ENCODE measurements at places on chromosomes 16 and 17.

DNA sequence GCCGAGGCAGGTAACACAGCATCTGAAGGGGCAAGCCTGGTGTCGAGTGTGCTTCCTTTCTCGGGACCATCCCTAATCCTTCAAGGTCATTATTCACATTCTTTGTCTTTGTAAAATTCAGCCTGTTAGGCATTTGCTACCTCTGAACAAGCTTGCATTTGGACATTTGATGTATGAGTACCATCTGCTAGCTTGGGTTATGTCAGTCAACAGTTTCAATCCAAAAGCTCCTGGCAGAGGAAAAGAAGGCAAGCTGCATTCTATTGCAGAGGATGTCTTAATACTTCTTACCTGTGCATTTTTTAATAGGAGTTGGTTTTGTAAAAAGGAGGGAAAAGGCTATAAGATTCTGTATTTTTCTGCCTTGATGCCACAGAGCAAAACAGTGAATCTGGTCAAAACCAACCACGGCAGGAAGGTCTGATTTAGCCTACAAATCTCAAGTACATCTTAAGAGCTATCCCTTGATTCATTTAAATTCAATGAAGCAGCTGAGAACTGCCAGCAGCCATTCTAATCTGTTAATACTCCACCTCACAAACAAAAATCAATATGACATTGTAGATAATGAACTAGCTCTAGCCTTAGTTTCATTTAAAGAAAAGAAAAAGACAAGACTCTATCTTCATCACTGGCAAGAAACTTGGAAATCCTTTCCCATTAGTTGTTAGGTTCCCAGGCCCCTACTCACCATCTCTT lies 39.0 kb downstream of the TEX2 start:
- no peak for DNase-seq

DNA sequence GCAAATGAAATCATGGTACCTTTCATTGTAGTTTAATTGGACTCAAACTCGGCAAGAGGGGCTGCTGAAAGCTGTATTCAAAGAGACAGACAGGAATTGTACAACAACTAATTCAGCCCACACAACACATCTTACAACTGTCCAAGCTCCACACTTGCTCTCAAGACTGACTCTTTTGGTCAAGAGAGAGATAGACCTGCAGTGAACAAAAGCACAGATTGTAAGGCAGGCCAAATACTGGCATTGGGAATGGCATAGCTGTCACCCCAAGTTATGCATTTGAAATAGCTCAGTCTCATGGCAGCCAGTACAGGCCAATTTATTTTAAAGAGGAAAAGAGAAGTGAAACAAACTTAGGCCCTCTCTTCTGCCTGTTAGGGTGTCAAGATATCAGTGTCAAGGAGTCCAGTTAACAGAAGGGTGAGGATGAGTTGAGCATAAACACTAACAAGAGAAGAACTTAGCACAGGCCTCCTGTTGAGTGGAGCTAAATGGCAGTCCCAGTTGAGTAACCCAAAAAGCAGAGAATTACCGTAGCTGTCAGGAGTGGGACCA lies 215.7 kb downstream of the IRX3 start:
- no peak for DNase-seq

DNA sequence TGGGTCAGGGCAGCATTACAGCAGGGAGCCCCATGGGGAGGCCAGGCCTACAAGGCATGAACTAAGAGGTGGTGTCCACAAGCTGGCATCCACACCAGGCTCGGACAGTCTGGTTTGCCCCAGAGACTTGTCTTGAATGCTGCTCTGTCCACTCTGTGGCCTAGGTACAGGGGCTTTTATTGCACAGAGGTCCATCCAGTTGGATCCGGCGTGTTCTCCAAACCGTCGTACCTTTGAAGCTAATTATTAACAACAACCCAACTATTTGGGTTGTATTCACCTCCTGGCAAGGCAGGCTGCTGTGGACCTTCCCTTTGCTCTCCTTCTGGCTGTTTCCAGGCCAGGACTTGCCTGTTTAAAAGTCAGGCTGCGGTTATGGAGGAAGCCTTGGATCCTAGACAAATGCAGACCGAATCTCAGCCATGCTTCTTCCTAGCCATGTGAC lies 123.4 kb downstream of the CLEC16A start:
- DNase-seq: no peak

DNA sequence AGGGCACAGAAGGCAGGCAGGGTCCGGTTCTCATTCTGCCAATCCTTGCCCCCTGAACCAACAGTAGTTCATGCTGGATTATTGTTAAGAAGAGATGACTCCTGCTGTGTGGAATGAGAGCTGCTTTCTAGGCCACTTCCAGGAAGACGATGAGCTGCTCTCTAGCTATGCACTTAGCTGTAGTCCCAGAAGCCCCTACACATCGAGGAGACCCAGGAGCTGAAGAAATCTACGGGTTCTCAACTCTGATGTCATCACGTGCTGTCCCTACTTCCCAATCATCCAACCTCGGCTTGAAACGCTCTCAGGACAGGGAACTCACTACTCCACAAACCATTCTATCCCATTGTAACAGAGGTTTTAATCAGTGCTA lies 29.0 kb upstream of the EMP2 start:
- DNase-seq: no peak

- DNase-seq: no peak
Measured at GRCh38 chr17:57948555-57949420, 6.4 kb downstream of the CUEDC1 start.

- no peak for DNase-seq
Measured at GRCh38 chr16:62869837-62870236, 833.6 kb upstream of the CDH8 start.

GRCh38 chr17:75778861-75779249 lies 5.8 kb upstream of the UNK start:
- no peak for DNase-seq

DNA sequence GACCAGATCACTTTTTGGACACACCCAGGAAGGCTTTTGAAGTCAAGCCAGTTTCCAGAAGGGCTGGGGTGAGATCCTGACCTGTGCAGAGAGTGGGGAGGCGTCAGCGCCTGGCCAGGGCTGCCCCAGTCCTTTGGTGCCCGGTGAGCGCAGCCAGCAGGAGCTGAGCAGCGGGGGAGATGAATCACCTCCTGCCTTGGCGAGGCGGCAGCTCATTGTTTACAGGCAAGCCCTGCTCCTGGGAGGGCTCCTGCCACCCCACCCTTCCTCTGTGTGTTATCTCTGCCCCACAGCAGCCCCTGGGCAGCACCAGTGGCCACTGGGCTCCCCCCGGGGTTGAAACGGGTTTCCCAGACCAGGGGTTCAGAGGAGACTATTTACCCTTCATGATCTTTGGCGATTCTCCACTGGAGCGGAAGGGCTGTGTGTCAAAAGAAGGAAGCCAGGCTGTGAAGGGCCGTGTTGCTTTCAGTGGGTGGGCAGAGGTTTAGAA lies 14.1 kb upstream of the ITGB4 start:
- DNase-seq: no peak

GRCh38 chr16:9296271-9296590 lies 204.8 kb downstream of the HAPSTR1 start:
- DNase-seq: no peak

DNA sequence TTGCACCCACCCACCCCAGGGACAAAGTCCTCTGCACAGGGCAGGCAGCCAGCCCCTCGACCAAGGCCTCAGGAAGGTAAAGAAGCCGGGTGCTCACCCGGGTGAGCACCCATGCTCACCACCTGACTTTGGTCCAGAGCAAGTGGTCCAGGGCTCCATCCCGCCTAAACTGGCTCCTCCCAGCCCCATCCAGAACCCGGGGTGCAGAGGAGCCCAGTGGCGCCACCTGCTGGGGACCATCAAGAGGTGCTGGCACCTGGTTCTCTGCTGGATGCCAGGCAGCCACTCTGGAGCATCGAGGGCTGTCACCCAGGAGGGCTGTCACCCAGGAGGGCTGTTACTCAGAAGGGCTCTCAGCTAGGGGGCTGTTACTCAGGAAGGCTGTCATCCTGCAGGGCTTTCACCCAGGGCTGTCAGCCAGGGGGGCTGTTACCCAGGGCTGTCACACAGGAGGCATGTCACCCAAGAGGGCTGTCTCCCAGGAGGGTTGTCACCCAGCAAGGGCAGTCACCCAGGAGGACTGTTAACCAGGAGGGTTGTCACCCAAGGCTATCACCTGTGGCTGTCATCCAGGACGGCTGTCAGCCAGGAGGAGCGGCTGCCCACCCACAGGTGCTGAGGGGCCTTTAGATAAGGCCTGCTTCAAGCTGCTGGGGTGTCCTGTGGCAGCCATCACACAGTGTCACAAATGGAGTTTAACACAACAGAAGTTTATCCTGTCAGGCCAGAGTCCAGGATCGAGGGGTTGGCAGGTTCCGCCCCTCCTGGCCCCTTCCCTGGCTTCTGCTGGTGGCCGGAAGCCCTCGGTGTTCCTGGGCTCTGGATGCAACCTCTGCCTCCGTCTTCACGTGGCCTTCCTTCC lies 98.5 kb downstream of the TNFRSF13B start:
- DNase-seq: no peak

DNA sequence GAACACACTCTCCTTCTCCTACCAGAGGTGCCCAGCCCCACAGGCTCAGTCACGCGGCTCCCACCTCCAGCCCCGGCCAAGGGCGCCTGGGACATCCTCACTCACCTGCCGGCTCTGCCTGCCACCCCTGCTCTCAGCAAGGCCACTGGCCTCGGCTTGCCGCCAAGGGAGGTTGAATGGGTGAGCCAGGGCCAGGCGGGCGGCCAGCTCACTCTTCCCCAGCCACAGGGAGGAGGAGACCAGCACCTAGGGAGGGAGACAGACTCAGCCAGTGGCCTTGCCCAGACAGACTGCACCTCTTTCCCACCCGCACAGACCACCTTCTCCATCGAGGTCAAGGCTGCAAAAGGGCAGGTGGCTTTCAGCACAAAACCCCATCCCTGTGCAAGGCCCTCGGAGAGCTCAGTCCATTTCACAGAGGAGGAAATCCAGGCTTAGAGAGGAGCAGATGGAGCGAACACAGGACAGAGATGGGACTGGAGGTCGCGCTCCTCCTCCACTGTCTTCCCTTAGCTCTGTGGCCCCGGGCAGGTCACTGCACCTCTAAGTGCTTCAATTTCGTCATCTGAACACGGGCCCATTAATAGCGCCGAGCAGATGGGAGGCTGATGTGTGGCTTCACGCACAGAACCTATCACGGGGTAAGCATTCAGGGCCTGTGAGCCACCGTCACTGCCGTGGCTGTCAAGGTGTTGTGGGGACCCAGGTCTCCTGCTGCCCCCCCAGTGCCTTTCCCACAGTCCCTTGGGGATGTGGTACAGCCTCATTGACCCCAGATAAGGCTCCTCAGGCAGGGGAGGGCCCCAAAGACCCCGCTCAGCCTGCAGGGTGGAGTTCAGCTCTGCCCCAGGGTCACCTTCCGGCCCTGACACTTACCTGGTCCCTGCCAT lies 56.1 kb downstream of the RMI2 start:
- DNase-seq: no peak

DNA sequence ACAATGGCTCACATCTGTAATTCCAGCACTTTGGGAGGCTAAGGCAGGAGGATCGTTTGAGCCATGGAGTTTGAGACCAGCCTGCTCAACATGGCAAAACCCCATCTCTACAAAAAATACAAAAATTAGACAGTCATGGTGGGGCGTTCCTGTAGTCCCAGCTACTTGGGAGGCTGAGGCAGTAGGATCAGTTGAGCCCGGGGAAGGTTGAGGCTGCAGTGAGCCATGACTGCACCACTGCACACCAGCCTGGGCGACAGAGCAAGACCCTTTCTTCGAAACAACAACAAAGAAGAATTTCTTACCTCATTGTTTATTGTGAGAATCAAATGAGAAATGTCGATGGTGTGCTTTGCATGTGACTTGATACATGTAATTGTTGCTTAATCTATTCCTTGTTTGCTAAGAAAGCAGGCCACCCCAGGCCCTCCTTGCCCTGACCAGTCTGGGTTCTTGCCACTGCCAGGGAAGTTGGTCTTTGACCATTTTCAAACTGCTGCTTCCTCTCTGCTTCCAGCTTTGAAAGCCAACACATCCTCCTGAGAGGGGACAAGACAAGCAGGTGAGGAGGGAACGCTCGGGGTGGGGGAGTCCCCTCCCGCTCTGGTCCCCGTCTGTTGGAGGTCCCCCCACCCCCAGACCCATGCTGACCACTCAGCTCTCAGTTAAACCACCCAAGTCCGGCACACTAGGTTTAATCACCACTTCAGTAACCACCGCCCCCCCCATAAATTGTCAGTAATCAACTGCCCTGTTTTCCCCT lies 47.3 kb upstream of the CPNE2 start:
- no peak for DNase-seq

- DNase-seq: no peak
Measured at GRCh38 chr17:7186241-7186640, 7.1 kb upstream of the ASGR1 start.

DNA sequence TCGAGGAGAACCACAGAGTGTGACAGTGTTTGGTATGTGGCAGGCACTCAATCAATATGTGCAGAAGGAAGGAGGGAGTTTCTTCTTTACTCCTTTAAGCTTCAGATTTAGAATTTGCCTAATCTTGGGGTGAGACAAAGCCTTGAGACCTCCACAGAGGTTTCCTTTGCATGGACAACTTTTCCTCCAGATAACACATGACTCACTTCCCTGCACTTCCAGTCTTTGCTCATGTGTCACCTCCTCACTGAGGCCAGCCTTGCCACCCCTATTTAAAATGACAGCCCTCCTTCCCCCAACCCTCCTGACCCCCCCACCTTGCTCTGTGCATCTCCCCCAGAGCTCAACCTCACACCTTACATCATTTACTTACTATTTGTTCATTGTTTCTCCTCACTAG lies 17.4 kb upstream of the NOS2 start:
- DNase-seq: no peak

- DNase-seq: no peak
Measured at GRCh38 chr16:19210280-19210924, 42.4 kb downstream of the SYT17 start.

DNA sequence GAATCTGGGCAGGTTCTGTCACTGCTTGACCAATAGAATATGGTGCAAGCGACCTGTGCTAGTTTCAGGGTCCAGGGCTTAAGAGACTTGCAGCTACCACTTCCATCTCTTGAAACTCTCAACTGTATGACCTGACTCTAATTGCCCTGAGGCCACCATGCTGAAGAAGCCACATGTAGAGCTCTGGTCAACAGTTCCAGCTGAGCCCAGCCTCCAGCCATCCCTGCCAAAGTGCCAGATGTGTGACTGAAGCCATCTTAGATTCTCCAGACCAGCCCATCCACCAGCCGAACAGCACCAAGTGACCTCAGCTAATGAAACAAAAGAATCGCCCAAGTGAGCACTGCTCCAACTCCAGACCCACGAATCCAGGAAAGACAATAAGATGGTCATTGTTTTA lies 3.4 kb upstream of the MT2A start:
- DNase-seq: no peak

DNA sequence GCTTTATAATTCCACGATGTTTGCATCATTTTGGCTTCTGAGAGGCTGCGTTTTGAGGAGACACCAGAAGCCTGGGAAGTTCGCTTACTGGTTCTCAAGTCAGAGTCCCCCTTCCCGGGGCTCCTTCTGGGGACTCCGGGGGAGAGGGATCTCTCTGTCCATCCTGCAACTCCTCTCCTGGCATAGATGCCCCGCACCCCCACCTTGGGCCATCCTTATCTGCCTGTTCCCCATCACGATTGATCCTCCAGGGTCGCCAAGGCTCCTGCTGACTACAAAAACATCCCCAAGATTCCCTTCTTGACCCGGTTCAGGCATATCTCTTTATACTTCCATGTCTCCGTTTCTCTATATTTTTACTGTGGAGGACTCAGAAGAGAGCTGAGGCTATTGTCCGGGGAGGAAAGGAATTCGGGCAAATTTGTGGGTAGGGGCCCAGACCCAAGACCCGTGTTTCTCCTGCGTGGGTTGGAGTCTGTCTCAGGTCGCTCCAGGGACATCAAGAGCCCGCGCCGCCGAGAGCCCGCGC lies 18.4 kb upstream of the HOXB13 start:
- DNase-seq: no peak

All from cortex of kidney (tissue), 1 donor.